ENCODE measurements at places on chromosomes 7 and 10.
A peak's percentile ranks its signal among the peaks of the same experiment; 100 is the strongest.

DNA sequence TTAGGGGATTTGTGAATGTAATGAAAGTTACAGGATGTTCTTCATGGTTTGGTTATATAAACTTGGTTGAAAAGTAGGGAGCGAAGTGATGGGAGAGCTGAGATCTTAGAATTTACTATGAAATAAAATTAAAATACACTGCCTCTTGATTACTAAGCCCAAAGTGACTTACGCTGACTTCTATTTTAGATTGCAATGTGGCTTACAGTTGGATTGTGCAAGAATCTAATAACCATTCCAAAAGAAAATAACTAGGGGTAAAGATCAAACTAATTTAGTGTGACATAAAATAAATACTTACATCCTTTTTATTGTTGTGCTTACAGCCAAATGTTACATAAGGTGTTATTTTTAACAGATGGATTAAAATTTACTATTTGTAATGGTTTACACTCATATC is 15.3 kb downstream of the WNT16 start:
- no peak for DNase-seq

DNA sequence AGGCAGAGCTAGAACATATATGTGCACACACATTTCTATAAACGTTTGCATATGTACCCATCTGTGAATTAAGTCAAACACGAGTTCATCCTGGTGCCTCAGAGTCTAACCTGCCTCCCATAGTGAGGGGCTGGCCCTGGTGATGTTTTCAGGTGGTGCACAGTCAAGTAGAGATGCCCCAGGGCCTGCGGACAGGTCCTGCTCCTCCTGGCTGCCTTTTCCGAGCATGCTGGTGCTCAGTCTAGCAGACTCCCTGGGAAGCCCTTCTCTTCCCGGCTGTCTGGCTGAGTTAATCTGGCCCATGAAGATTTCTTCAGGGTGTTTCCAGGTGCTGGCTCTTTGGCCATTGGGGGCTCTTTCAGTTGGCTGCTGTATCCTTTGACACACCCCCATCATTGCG is 14.3 kb downstream of the ADCY1 start:
- no peak for DNase-seq

GRCh38 chr10:88456730-88457129 is 126.4 kb downstream of the RNLS start:
- no peak for DNase-seq

DNA sequence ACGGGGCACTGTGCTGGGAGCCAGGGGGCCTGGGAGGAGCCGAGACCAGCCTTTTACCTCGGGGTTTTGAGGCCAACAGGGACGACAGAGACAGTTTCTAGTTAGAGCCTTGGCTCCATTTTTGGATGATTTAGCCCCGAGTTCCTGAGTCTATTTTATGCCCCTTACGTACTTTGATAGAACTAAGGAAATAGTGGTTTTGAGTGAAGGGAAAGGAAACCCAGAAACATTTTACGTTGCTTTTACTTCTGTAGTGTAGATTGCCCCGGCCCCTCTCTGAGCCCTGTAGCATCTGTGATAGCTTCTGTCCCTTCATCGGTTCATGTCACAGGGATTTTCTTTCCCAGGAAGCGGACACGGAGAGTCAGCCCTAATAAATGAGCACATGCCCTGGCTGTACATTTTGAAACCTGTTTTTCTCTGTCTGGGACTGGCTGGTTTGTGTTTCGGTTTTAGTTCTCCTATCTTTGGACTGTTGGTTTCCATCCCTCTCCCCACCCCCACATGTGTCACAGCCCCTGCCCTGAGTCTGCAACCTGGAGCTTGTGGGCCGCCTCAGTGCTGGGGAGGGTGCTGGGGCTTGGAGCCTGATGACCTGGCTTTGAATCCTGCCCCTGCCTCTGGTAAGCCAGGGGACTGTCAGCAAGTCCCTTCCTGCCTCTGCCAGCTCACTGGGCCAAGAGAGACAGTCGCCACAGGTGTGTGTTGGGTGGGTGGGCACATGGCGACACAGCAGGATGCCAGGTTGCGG is 6.9 kb upstream of the ORAI2 start:
- DNase-seq, result no peak

DNA sequence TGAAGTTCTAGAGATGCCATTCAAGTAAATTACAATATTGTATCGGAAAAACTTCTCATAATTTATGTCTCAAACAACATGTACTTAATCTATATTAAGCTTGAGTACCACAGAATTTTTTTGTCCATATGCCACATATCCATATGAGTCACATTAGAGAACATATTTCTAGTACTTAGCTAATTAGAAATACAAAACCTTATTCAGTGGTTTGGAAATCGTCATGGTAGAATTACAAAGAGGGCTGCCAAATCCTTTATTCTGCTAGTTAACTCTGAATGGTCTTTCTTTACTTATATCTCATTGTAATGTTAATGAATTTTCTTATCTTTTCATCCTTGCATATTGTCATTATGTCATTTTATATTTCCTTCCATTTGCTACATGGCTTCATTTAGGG is 9.0 kb upstream of the VIM start:
- DNase-seq, result no peak

DNA sequence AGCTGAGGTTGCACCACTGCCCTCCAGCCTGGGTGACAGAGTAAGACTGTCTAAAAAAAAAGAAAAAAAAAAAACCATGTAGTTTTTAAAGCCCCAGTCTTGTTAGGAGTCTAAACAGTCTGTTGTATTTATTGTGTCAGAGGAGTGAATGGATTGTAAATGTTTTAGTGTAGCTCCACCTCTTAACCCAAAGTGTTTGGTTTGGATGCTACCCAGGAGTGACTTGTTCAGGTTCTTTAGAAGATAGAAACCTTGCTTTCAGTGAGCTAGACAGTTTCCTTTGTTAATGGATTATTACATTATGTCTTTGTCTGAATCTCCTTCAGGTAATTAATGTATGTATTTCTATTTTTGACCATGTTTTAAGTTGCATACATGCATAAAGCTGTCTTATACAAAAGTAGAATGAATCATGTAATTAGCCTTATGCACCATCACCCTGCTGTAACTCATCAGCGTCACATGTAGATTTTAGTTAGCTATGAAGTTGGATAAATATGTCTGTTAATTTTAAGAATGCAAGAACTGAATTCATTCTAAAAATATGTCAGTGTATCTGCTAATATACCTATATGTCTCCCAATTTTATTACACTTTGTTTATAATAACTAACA is 97.7 kb downstream of the TAF3 start:
- no peak for DNase-seq

DNA sequence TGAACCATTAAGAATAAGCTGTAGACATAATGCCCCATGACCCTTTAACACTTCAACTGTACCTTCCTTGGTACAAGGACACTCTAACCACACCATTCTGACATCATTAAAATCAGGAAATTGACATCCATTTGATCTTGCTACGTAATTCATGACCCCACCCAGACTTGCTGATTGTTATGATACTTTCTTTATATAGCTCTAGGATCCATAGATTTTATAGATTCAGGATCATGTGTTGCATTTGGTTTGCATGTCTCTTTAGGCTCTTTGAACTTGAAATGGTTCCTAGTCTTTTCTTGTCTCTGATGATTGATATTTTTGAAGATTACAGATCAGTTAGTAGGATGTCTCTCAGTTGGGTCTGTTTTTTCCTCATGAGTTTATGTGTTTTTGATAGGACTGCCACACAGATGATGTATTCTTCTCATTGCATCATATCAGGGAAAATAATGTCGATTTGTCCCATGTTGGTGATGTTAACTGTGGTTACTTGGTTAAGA is 13.5 kb downstream of the CCM2 start:
- DNase-seq, result no peak

DNA sequence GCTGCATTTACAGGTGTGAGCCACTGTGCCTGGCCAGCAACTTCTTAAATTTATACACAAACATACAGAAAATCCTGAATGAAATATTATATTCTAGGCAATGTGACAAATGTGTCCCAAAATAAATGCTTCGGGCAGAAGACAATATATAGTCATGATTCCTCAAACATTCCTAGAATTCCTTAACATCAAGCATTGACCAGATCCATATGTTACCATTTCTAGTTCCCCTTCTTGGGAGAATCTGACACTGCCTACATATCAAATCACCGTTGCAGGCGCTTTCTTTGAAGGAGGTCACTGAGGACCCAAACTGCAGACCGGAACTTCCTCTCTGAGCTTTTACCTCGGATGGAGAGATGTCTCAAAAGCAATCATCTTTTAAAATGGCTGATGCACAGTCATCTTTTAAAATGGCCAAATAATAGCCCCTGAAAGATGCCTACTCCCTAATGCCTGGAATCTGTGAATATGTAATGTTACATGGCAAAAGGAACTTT is 323.5 kb downstream of the PHF14 start:
- DNase-seq, result no peak

- DNase-seq, result no peak
These were observed 69.1 kb downstream of the PRKAG2 start for GRCh38 chr7:151807846-151808245.

- DNase-seq, result no peak
These were observed 9.7 kb downstream of the BAMBI start for GRCh38 chr10:28686835-28687682.

DNA sequence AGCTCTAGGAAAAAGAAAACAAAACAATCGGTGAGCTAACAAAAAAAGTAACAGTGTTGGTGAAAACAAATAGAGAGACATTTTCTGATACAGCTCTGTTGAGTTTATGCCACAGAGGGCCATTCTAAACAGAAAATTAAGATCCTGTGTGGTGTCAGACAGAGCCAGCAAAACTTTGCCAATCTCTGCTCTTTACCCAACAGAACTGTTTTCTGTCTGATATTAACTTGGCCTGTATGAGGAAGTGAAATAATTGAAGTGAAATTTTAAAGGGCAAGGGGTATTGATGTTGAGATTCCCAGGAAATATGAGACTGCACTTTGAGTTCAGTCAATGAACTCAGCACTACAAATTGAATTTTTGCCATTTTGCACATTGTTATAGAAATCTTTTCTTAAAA is 101.0 kb downstream of the AOAH start:
- no peak for DNase-seq

GRCh38 chr7:47968847-47969774 is 10.3 kb downstream of the HUS1 start:
- DNase-seq, result no peak

DNA sequence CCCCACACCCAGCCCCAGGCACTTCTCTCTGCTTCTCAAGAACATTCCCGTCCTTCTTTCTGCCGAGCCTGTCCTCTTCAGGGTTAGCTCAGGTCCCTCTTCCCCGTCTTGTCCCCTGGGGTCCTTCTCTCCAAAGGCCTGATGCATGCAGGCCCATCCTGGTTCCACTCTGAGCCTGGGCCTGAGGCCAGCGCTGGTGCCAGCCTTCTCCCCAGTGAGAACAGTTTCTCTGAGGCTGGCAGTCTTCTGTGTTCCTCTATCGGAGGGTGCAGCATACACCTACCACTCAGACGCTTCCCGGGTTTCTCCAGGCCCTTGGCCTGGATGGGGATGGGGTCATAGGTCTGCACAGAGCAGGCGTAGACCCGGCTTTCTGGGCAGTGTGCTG is 14.6 kb downstream of the AP5Z1 start:
- no peak for DNase-seq

DNA sequence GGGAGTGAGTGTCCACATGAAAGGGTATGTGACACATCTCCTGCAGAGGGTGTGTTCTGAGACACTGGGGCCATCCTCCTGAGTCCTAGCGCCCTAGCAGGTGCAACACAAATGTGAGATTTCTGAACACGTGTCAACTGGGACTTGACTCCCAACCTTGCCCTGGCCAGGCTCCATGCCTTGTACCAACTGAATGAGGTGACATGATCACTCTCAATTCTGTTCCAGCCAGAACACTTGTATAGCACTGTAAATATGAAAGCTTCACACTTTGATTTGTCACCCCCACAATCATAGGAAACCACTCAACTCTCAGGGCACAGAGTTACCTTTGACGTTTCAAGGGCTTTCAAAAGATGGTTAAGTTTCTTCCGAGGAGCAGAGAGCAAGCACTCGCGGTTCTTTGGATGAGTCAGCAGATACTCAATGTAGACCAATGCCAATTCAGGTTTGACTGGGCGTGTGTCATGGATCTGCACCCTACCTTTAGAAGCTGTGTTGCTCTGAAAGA is 48.6 kb downstream of the NCAPG2 start:
- no peak for DNase-seq

DNA sequence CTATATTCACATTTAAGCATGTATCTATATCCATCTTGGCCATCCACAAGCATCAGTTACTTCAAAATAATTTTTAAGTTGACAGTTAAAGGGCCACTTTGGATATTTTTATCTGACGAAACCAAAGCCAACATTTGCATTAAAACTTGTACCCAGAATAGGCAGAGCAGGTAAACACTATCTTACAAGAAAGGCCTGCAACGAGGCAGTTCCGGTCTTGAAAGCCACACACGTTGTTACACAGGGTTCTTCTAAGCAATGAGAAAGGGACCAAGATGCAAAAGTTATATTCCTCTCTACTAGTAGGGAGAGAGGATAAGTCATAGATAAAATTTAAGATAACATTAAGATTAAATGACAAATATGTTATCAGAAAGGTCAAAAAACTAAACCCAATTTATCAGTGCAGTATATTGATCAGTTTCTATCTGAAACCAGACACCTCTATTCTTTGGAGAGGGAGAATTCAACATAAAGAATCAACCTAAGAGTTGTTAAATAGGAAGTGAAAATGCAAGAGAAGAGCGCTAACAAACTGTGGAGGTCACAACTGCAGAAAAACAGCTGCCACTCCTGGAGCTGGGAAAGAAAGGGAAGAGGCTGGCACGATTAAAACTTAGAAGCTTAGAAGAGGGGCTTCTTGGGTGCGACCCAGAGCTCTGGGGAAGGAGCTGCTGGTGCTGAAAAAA is 701.3 kb downstream of the TNS3 start:
- no peak for DNase-seq

DNA sequence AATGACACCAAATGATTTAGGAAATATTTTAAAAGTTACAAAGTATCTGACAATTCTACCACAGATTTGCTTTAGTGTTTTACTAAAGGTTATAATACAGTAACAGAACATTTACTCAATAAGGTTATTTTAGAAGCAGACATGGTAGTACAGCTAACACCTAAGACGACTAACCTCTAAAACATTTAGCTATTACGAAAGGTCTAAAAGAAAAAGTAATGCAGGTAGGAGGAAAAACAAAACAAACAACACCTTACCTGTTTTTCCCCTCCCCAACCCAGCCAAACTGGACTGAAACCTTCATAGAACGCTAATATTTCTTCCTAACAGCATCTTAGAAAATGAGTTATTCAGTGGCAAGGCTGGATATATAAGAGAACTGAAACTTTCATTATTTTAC is 111.3 kb downstream of the SNX13 start:
- DNase-seq, result no peak

- DNase-seq, result peak; percentile 1
These were observed 309.7 kb downstream of the CSTF2T start for GRCh38 chr10:51389415-51390321.

DNA sequence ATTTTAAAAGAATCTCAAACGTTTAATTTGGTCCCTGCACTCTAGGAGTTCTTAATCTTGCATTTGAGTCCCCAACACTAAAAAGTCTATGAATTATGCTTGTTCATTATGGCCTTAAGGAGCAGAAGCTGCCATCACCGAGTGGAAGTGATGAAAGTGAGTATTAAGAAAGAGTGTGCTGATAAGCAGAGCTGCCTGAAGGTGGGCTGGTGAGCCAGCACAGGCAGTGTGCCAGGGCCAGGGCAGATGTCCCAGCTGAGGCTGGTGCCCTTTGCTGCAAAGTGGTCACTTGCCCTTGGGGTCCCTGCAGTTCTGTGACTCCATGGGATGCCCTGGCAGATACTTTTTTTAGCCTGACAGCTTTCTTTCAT is 72.9 kb upstream of the LOXL4 start:
- no peak for DNase-seq
